Psoas muscle (tissue), 8 donors: ENCODE measurements at places on chromosomes 2 and 18. TPM values are rescaled to one million over a fixed set of nuclear protein-coding genes. Genes with fewer than 3 reads are reported as not detected.

SRD5A2 gene
- total RNA-seq = 0.10 TPM

MBOAT2 gene
- 3.1 TPM for total RNA-seq

UBE2F gene
- 56.2 TPM for total RNA-seq

ANKRD30BL gene
- total RNA-seq = not detected

PLA2R1 gene
- 0.26 TPM for total RNA-seq

VAMP5 gene
- 78.0 TPM for total RNA-seq

CDH7 gene
- total RNA-seq = not detected

PDE1A gene
- 1.5 TPM for total RNA-seq

B3GNT7 gene
- total RNA-seq = 0.74 TPM

UGT1A10 gene
- not detected for total RNA-seq

DTNA gene
- 91.5 TPM for total RNA-seq

GRB14 gene
- total RNA-seq = 4.8 TPM

ID2 gene
- 8.9 TPM for total RNA-seq

REG3G gene
- total RNA-seq = not detected

GPR35 gene
- 0.82 TPM for total RNA-seq

ITPRID2 gene
- total RNA-seq = 73.3 TPM
